ENCODE measurements at places on chromosomes 7 and 10. TPM values are rescaled to one million over a fixed set of nuclear protein-coding genes. Genes with fewer than 3 reads are reported as not detected.

The NUTM2E gene
- polyA plus RNA-seq = 0.59 TPM

The CDHR3 gene
- 22.2 TPM for polyA plus RNA-seq

The SPACDR gene
- polyA plus RNA-seq = 1.7 TPM

The VIPR2 gene
- polyA plus RNA-seq = 9.4 TPM

DNA sequence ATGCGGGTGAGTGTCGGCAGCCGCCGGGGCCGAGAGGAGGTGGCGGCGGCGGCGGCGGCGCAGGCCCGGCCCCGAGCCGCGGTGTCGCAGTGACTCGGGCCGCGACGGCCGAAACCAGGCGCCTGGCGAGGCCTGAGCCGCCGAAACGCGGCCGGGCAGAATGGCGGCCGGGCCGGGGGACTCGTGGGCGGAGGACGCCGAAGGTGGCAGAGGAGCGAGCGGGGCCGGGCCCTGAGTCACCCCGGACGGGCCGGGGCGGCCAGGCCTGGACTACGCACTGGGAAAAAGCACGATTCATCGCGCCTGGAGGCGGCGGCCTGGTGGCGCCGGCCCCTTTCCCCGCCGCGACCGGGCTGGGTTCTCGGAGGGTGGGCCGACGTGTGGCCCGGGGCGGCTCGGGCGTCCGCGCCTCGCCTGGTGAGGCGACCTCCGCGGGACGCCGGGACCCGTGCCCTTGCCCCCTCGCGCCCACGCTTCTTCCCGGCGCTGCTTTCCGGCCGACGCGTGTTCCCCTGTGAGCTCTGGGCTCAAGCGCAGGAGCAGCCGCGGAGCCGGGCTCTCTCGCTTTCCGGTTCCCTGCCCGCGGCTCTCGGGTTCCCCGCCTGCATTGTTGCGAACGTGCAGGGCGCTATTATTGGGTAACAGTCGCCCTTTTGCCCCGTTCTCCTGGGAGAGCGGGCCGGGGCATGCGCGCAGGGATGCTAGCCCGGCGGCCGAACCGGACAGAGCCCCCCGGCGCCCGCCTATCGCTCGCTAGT, 500 bp downstream of the CUL1 start:
- no peak for DNase-seq

- no peak for DNase-seq
Observed at GRCh38 chr10:71675295-71675970, 44.1 kb downstream of the C10orf105 start.

DNA sequence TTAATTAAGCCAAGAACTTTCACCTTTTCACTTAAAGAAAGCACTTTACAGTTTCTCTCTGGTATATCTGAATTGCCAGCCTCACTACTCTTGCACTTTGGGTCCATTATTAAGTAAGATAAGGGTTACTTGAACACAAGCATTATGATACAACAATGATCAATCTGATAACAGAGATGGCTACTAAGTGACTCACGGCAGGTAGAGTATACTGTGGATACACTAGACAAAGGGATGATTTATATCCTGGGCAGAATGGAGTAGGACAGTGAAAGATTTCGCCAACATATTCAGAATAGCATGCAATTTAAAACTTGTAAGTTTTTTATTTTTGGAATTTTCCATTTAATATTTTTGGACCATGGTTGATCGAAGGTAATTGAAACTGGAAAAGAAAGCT, 34.3 kb upstream of the ITGB8 start:
- no peak for DNase-seq

DNA sequence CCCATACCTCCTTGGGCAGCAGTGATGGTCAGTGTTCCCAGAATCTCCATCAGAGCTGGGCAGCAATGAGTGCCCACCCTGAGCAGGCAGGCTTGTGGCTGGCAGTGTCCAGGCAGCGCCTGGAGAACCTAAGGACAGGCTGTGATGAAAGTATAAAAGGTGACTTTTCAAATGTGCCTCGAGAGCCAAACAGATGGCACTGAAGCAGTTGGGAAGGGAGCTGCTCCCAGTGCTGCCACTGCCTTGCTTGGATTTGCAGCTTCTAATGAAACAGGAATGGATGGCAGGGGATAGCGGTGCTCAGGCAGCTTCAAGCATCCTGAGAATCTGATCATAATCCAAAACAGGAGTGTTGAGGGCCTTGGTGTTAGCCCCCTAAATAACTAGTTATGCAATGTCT, 179.8 kb upstream of the AOAH start:
- no peak for DNase-seq

GRCh38 chr7:93883078-93883916, 7.3 kb downstream of the TFPI2 start:
- DNase-seq = no peak

- no peak for DNase-seq
Observed at GRCh38 chr7:37999673-38000072, 79.2 kb downstream of the EPDR1 start.

DNA sequence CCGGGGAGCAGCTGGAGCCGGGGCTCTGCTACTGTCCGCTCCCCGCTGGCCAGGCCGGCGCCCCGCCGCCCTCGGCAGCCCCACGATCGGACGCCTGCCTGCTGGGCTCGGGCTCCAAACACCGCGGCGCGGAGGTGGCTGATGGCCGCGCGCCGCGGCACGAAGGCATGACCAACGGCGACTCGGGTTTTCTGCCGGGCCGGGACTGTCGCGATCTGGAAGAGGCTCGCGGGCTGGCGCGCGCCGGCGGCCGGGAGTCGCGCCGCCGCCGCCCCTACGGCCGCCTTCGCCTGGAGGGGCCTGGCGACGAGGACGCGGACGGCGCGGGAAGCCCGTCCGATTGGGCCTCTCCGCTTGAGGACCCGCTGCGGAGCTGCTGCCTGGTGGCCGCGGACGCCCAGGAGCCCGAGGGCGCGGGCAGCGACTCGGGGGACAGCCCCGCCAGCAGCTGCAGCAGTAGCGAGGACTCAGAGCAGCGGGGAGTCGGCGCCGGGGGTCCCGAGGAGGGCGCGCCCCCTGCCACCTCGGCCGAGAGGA, 570 bp downstream of the TBC1D12 start:
- DNase-seq = no peak

Data from forelimb muscle (tissue), 1 donor.